ENCODE measurements at places on chromosomes 11 and 22.

DNA sequence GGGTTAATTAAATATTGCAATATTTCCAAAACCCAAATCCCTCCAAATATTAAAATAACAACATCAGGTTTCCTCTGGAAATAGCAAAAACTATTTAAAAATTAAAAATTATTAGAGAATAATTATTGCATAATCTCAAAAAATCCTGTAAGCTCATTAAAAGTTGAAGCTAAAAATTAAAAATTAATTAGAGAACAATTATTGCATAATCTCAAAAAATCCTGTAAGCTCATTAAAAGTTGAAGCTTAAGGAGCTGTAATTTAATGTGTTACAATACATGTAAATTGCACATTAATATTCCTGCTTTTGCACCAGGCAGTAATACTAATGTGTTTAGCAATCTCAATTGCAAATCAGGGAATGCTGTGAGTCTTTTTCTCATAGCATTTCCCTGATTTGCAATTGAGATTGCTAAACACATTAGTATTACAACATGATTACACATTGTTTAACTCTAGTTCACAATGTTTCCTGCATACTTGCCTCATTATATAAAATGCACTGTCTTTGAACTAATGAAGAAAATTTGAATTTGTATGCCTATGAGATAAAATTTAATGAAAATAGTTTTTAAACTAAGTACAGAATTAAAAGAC lies 247.7 kb downstream of the GUCY1A2 start:
- DNase-seq, result no peak

DNA sequence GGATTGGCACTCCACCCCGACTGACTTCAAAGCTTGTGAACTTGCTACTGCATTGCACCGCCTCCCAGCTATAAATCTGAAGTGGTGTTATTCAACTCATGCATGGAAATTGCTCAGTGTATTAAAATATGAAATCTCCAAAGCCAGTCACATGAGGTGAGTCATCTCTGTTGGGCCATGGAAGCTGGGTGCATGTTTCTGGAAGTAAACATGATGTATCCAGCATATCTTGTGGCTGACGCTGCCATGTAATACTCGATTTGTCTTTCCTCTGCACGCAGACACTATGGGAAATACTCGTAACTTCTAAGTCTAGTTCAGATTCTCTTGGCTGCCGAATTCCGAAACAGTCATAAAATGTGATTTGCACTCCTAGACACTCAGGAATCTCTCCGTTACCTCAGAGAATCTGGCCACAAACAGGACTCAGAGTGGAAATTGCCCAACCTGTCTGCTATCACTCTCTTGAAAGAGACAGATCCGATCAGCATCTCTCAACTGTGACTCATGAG lies 154.9 kb upstream of the MPPED2 start:
- DNase-seq, result no peak

DNA sequence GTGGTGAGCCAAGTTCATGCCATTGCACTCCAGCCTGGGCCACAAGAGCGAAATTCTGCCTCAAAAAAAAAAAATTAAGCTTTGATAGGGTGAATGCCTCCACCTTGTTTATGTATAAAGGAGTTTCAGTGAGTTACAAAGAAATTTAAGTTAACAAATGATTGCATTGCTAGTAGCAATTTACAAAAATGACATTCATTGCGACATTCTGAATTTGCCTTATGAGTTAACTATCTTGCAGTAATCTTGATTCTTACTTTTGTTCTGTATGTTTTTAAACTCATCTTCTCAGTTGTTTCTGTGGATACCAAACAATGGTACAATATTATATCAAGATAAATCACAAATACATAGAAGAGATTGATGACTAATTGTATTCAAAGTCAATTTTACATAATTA lies 207.0 kb downstream of the DDX10 start:
- no peak for DNase-seq

DNA sequence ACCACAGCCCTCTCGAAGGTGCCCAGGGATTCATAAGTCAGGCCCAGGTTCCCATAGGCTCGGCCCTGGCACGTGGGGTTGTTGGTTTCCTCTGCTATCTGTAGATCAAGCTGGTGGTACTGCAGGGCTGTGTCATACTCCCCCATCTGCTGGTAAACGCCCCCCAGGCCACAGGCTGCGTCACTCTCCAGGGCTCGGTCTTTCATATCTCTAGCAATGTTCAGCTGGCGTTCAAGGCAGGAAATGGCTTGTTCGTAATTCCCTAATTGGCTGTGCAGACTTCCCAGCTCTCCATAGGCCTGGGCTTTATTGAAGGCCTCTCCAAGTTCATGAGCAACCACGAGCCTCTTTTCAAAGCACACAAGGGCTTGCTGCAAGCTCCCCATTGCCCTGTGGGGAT lies 186.4 kb upstream of the PITPNB start:
- no peak for DNase-seq

- peak; percentile 76 for DNase-seq
These were observed at the start of the genes IGHMBP2 and MRPL21 for GRCh38 chr11:68903288-68904247. IGHMBP2 (plus strand) TSS chr11:68903891; CDS start chr11:68903953, 62 bp downstream. MRPL21 (minus strand) TSS chr11:68903832; CDS start chr11:68903810, 22 bp downstream.

GRCh38 chr11:83641511-83641910 lies 355.3 kb upstream of the CCDC90B start:
- no peak for DNase-seq

DNA sequence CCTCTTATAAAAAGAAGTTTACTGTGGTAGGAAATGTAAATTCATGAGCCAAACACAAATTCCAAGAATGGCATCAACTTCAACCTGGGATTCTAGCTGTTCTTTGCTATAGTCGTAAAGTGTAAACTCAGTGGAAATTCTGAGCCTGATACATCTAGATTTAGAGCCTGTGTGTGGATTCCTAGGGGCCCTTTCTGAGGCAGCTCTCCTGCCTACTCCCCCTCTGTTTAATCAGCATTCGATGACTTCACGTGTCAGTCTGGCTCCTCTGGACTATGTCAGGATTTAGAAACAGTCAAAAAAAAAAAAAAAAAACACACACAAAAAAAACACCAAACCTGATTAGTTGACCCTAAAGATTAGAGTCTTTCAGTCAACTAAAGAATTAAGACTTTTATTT lies 93.1 kb upstream of the SC5D start:
- no peak for DNase-seq
